ENCODE measurements at places on chromosomes 1 and 21.

- DNase-seq, result no peak
Observed at GRCh38 chr1:201400852-201401230, 1.7 kb upstream of the LAD1 start.

GRCh38 chr21:43321111-43321510 lies 105.8 kb downstream of the SIK1 start:
- no peak for DNase-seq

DNA sequence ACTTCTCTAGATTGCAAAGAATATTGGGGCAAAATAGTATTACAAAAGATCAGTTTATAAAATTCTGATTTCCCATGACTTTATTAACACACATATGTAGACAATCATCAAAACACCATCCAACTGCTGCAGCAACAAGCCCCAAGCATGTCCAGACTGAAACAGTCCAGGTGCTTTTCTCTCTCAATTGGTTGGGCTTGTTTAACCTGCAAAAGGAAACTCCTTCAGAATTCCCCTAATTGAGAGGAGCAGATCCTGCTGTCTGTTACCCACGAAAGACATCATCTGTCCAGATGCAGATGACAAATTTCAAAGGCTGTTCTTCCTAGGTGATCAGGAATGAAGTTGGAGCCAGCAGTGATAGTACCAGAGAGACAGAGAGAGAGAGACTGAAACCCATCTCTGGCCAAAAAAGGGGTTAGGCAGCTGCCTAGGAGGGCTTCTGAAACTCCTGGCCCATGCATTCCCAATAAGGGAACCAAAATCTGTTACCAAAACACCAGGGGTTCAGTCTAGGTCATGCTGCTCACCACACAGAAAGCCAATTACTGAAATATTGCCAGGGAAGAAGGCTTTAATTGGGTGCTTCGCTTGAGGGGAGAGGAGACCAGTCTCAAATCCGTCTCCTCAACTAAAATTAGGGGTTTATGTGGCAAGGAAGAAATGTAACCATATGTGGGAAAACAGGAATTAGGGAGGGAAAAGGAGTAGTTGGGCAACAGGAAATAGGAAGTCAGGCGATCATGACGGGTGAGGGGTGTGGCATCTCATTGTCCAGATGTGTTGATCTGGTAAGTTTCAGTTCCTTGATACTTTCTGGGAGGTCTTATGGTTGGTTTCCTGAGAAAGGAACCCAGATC lies 34.7 kb upstream of the RGL1 start:
- DNase-seq, result no peak

DNA sequence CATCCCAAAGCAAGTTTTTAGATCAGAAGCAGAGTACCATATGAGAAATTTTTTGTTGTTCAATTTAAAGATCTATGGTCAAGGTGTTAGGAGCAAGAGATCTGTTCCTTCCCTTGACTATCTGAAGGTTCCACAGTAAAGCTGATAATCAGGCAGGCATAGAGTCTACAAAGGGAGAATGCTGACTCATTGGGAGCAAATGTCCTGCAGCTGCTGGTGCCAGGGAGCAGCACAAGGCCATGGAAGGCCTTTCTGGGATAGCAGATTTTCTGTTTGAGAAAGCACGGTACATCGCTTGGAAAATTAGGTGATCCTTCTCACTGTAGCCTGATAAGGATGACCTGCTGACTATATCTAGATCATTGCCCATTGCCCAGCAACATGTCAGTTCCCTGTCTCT lies 210.1 kb upstream of the C1orf87 start:
- DNase-seq, result peak; percentile 10

GRCh38 chr1:147635342-147635741 lies 35.0 kb downstream of the ACP6 start:
- no peak for DNase-seq

GRCh38 chr1:228487336-228488124 lies at the start of gene RNF187:
RNF187 (plus strand) TSS chr1:228487382.
- no peak for DNase-seq

- peak; percentile 92 for DNase-seq
Observed at GRCh38 chr1:207941665-207942064, 30.7 kb upstream of the CD34 start.
